ENCODE measurements at places on chromosomes 2 and 18. TPM values are rescaled to one million over a fixed set of nuclear protein-coding genes. Genes with fewer than 3 reads are reported as not detected.

The C2orf92 gene
- 5.5 TPM for total RNA-seq

The ITGB6 gene
- total RNA-seq, result not detected

The RNF149 gene
- total RNA-seq, result 64.2 TPM

The ZSWIM2 gene
- not detected for total RNA-seq

The HOXD10 gene
- not detected for total RNA-seq

The ZNF385B gene
- not detected for total RNA-seq

The GALM gene
- 27.6 TPM for total RNA-seq

The SATB2 gene
- not detected for total RNA-seq

The UPP2 gene
- not detected for total RNA-seq

The NEU4 gene
- 0.45 TPM for total RNA-seq

The NCKAP5 gene
- not detected for total RNA-seq

The PRSS56 gene
- not detected for total RNA-seq

The CTAGE1 gene
- total RNA-seq, result not detected

The FEV gene
- total RNA-seq, result not detected

The CRYBA2 gene
- total RNA-seq, result not detected

The NOL4 gene
- not detected for total RNA-seq

The HADHA gene
- 124 TPM for total RNA-seq

The SLC30A3 gene
- total RNA-seq, result not detected

The MBP gene
- total RNA-seq, result 86.5 TPM

The KCNG2 gene
- not detected for total RNA-seq
